ENCODE measurements at places on chromosomes 6 and 20.

GRCh38 chr20:32969356-32970114 lies 34.7 kb downstream of the SUN5 start:
- no peak for DNase-seq

DNA sequence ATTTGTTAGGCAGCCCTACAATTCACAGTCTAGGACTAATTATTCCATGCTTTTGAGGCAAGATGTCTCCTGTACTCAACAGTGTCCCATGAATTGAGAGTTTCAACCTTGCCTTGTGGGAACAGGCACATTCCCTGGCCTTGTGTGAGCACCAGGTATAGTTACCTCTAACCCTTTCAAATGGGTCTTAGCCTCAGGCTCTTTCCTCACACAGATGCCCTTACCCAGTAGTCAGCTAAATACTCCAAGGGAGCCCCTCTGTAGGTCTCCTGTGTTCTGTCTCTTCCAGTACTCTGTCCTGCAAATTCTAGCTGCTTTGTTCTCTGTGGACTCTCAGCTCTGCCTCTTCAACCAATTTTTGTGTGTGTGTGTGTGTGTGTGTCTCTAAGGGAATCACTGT lies 135.3 kb downstream of the ZFAND3 start:
- no peak for DNase-seq

GRCh38 chr6:20698675-20699074 lies 164.4 kb downstream of the CDKAL1 start:
- DNase-seq: no peak

GRCh38 chr20:41551011-41551705 lies 67.0 kb downstream of the CHD6 start:
- no peak for DNase-seq

GRCh38 chr6:10522929-10523573 lies 1.9 kb downstream of the GCNT2 start:
- DNase-seq: no peak

- no peak for DNase-seq
Observed at GRCh38 chr20:25281541-25281991, 33.7 kb downstream of the PYGB start.

DNA sequence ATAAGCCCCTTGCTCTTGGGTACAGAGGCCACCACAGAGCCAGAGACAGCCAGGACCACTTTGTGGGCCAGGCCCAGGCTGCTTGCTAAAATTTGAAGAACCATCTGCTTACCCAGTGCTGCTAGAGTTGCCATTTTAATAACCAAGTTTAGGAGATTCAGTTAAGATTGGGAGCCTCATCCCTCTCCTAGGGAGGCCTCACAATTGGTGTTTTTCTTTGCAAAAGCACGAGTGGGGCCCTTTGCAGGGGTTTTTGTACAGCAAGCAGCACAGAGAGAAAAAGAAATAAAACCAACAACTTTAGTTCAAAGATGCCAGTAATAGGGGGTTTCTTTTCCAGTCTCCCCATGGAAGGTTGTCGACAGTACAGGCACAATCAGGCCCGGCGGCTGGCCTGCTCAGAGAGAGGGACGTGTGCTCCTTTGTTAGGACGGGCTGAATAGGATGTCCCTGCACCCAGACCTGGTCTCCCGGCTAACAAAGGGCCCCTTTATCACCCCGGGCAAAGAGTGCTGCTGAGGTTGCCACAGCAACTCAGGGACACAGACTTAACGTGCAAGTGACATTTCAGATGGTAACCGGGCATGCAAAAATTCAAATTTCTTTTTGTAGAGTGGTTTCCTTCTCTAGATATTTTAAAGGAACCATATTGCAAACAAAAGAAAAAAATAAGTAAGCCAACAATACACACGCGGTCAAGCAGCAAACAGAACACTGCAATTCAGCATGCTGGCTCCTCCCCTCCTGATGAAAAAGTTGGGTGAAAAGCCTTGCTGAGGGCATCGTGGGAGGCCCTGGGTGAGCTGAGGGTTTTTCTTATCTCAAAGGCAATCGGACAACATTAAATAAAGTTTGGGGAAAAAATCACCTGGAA lies 10.5 kb upstream of the TOX2 start:
- DNase-seq: peak; percentile 91

DNA sequence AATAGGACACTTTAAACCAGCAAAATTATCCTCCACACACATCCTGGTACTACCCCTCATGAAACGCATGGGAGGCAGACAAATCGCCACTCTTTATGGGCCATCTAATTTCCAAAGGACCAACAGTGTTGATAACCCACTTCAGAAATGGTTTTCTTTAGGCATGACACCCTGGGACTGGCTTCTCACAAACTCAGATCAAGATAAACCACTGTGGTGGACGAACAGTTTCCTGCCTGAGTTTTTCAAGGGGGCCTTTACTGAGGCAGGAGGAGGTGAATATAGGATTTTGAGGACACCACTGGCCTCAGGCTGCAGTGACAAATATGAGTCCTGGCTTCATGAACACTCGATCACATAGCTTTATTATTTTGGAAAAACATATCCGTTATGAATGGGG lies 26.0 kb downstream of the TRAM2 start:
- DNase-seq: no peak

GRCh38 chr6:133704371-133704770 lies 184.5 kb upstream of the TCF21 start:
- no peak for DNase-seq

- no peak for DNase-seq
Observed at GRCh38 chr6:84274856-84275255, 47.4 kb upstream of the CEP162 start.

All from NCI-H526 (cell line).